Activated CD4-positive, alpha-beta memory T cell treated with anti-CD3 and anti-CD28 coated beads, Interleukin-2, amount 10 ng/mL, durations not matched to agents 7 days and 5 days (primary cell): ENCODE measurements at places on chromosomes 3 and 15.
A peak's percentile ranks its signal among the peaks of the same experiment; 100 is the strongest.

GRCh38 chr15:44545913-44546802, 9.2 kb downstream of the EIF3J start:
- DNase-seq, result peak; percentile 64

GRCh38 chr3:88369337-88369736, 219.6 kb downstream of the C3orf38 start:
- no peak for DNase-seq

- DNase-seq, result no peak
Measured at GRCh38 chr3:33201195-33201594, 17.4 kb downstream of the SUSD5 start.

DNA sequence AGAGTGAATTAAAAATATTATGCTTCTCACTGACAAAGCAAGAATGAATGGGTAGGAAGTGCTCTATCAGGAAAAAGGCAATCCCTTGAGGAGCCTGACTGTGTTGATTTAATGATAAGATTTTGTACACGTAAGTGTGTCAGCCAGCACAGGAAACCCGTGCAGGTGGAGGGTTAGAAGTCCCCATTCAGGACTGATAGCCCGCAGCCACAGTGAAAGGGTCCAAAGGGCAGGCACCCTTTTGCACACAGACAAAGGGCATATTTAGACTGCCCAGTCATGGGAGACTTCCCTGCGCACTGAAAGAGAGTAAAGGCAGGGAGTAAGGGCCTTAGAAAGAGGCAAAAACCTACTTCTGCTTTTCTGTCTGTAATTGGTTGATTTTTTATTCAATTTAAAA, 26.4 kb upstream of the SKIL start:
- no peak for DNase-seq

- DNase-seq, result no peak
Measured at GRCh38 chr15:80612118-80612823, 82.8 kb upstream of the ABHD17C start.
